RPMI8226 (cell line): ENCODE measurements at places on chromosomes 1 and 21.

DNA sequence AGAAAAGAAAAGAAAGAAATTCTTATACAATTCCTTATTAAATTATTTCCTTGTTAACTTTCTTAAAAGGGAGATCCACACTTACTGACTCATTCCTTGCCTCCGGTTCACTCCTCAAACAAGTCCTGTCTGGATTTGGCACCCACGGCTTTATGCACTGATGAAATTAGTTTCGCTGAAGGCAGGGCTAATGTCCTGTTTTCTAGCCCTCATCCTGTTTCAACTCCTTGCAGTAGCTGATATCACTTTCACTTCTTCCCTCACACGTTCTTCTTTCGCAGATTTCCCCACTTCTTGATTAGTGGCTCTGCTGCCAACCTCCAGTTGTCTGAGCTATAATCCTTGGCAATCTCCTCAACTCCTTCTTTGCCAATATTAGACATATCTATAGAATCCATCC is 215.2 kb downstream of the URB2 start:
- DNase-seq: peak; percentile 35

DNA sequence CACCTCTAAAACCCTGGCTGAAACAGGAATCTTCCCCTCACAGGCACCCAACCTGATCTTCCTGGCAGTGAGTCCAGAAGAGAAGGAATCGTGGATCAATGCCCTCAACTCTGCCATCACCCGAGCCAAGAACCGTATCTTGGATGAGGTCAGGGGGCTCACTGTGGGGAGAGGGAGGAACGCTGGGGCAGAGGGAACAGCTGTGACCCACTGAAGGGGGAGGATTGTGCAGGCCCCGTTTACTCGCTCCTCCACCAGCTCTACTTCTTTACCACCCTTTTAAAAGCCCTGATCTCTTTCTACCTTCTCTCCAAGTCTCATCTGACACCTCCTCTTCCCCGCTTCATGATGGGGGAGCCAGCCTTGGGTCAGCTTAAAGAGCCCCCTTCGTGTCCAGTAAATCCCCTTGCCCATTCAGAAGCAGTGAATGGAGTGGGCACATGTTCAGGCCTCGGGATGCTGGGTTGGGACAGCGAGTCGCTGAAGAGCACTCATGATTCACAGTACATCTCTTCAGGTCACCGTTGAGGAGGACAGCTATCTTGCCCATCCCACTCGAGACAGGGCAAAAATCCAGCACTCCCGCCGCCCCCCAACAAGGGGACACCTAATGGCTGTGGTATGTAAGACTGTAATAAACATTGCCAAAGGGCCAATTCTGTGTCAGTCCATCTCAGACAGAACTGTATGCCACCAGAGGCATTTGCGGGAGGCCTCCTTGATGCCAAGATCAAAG is 7.3 kb downstream of the PLEKHO1 start:
- no peak for DNase-seq

- DNase-seq: no peak
These were observed 15.1 kb upstream of the B3GALT5 start for GRCh38 chr21:39597595-39597994.

- DNase-seq: no peak
These were observed 160.9 kb downstream of the GPATCH2 start for GRCh38 chr1:217469983-217470382.

GRCh38 chr1:173429471-173430402 is 47.4 kb upstream of the PRDX6 start:
- peak; percentile 77 for DNase-seq

DNA sequence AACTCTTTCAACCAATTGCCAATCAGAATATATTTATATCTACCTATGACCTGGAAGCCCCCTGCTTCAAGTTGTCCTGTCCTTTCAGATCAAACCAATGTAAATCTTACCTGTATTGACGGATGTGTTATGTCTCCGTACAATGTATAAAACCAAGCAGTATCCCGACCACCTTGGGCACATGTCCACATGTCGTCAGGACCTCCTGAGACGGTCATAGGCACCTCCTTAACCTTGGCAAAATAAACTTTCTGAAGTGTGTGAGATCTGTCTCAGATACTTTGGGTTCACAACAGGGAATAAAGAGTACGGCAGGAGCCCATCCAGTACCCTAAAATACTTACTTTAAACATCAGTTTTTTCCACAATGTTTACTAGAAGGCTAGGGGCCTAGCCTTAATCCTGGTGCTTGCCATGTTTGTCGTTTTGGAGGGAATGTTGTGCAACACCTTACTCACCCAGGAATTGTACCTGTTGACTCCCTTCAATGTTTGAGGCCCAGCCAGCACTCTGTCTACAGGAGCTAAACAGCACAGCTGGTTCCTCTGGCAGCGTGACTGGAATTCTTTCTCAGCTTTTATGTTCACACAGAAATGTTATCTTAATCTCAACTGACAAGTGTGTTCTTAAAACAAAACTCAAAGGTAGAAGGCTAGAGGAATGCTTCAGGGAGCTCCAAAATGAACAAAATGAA is 90.8 kb upstream of the USP25 start:
- DNase-seq: no peak

GRCh38 chr1:107530543-107530942 is 389.7 kb downstream of the NTNG1 start:
- no peak for DNase-seq

DNA sequence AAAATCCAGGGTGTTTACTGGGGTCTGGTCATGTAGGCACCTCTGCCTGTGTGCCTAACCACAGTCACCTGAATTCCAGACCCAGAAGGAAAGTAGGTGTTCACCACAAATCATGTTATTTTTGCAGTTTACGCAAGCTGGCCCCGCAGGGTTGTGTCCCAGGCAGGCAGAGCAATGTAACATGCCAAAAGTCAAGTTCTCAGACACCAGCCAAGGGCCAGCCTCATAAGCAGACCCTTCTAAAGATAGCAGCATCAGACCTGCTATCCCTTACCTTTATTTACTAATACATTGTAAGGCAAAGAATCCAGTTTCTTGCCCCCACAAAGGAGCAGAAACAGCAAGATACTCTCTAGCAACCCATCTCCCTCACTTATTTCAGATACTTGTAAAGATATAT is 83.0 kb downstream of the GPR161 start:
- DNase-seq: no peak

- DNase-seq: no peak
These were observed 261.0 kb downstream of the RHOU start for GRCh38 chr1:228996281-228996680.

DNA sequence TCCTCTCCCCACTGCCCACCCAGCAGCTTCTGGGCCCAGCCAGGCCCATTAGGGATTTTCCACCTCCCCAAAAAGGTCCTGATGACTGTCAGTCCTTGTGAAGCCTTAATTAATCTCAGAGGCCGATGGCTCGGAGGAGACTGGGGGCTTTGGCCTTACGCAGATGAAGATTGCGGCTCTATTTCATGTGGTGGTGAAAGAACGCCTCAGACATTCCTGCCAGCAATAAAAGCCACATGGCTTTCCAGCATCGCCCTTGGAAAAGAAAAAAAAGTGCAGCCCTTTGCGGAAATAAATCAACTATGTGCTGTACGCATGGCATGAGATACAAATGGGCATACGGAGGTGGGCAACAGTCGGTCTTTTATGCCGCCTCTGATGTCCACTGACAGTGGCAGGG is 6.6 kb upstream of the RUNX3 start:
- no peak for DNase-seq

DNA sequence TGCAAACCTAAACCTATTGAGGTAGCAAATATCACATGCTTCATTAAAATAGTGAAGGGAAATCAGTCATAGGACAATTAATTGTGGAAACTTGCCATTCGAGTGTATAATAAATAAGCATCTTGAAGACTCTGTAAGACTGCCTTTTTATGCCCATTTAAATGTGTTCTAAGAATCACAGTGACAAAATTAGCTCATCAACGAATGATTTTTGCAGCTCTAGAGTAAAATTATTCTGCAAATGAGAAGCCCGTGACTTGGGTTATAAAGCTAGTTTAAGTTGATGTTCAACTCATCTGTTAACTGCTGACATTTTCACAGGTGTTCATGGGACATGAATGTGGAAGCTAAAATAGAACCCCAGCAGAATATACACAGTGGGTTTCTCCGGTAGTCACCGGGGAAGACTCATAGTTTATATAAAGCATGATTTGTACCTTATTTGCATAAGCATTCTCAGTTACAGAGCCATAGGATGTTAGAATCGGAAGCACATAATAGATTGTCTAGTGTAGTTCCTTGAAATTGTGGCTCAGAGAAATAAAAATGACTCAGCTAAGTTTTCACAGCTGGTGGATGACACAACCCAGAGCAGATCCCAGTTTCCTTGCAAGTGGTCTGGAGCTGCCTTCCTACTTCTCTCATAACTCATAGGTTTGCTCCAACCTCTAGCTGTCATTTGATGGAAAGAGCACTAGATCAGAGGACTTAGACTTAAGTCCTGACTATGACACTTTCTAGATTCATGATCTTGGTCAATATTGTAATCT is 107.3 kb downstream of the UCHL5 start:
- no peak for DNase-seq

DNA sequence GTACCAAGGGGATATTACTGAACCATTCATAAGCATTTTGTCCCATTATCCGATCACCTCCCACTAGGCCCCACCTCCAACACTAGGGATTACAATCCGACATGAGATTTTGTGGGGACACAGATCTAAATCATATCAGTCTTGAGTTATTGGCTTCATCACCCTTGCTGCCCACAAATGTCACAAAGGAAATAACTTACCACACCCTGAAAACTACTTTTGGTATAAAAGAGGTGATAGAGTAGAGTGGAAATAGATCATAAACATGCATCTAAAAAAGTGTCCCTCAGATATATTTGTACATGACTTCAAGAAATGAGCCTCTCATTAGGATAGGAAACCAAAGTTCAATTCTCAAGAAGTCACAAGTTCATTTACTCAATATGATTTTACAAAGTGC is 22.6 kb upstream of the FCRL3 start:
- no peak for DNase-seq

- no peak for DNase-seq
These were observed 20.2 kb downstream of the DESI2 start for GRCh38 chr1:244672946-244673682.

DNA sequence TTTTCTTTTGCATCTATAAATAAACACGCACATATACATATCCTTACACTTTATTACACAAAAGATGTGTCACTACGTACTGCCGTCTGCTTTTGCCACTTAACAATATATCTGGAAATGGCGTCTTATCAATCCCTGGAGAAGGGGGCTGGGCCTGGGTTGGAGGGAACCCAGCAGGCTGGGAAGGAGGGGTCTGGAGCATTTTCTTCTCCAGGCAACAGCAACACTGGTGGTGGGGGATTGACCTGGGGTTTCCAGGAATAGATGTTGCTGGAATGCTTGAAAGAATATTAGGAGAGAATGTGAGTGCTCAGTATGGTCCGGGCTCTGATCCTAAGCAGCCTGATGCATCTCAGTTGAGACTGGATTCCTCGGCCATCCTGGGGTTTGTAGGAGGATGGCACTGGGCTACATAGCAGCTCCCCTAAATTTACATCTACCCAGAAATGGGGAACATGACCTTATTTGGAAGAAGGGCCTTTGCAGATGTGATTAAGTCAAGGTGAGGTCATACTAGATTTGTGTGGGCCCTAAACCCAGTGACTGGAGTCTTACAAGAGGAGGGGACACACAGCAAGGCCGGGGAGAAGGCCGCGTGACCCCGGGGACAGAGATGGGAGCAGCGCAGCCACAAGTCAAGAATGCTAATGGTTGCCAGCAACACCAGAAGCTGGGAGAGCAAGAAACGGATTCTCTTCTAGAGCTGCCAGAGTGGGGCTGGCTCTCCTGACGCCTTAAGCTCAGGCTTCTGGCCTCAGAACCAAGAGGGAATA is 98.6 kb downstream of the SIK1 start:
- DNase-seq: no peak

DNA sequence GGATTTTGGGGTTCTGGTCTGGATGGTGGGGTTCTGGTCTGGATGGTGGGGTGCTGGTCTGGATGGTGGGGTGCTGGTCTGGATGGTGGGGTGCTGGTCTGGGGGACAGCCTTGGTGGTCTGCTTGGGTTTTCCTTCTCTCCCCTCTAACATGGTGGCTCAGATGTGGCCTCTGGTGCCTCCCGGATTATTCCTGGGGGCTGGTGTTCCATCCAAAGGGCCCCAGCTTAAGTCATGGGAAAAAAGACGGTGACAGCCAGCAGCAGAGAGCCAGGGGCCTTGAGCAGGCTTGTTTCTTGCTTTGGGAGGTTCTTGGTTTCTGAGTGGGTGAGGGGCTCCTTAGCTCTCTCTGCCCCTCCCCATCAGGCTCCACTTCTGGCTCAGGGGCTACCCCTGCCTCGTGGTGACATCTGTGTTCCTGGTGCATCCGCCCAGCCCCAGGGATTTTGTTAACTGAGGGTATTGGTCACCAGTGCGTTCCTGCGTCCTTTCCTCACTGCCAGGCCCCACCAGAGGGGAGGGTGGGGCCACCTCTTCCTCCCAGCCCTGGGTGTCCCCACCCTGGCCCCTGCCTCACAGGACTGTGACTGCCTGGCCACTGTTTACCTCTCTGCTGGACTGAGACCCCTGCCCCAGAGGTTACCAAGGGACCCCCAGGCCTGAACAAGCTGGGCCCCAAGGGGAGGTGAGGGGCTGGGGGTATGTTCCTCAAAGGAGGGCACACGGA is 43.2 kb upstream of the ACTRT2 start:
- DNase-seq: no peak

GRCh38 chr1:53341961-53342707 is 14.3 kb upstream of the LRP8 start:
- DNase-seq: no peak

- no peak for DNase-seq
These were observed 19.2 kb downstream of the MAST2 start for GRCh38 chr1:45822644-45823043.

GRCh38 chr1:237146241-237146640 is 104.3 kb downstream of the RYR2 start:
- DNase-seq: no peak

- no peak for DNase-seq
These were observed 15.6 kb upstream of the EIF4G3 start for GRCh38 chr1:21192284-21192683.

- no peak for DNase-seq
These were observed 520.5 kb downstream of the USP25 start for GRCh38 chr21:16250273-16250672.

DNA sequence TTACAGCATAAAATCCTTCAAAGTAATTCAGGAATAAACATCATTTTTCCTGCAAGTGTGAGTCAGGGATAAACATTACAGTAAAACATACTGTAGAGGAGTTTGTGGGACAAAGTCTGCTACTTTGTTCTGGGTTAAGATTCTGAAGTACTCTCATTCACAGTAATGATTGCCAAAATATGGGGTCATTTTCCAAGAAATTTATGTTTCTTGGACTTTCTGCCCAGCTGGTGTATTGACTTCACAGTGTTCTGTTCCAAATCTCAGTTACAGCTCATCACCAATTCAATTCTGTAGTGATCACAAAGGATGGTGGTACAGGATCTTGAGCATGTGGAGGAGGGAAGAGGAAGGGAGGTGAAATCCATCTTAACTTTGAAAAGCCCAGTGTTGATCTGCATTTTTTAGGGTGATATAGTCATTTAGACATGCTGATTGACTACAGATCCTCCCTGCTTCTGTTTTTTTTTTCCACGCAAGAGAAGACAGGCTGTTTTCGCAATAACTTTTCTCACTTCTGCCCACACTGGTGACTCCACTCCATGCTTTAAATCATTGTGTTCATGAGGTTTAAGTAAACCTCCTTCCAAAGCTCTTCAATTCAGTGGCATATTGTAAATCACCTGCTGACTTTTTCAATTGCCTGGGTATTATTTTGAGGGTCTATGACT is 60.4 kb upstream of the C1orf53 start:
- DNase-seq: no peak

- peak; percentile 19 for DNase-seq
These were observed at the start of gene SPRTN for GRCh38 chr1:231338270-231339128. TSS of gene SPRTN (plus strand) at chr1:231338293. CDS start at chr1:231338384, 91 bp downstream.

GRCh38 chr1:7478809-7479499 is 292.1 kb upstream of the VAMP3 start:
- peak; percentile 31 for DNase-seq

GRCh38 chr1:46606255-46606965 is 2.3 kb upstream of the MKNK1 start:
- no peak for DNase-seq
